Lower lobe of right lung (tissue), 2 donors: ENCODE measurements at places on chromosomes 7 and 10.

DNA sequence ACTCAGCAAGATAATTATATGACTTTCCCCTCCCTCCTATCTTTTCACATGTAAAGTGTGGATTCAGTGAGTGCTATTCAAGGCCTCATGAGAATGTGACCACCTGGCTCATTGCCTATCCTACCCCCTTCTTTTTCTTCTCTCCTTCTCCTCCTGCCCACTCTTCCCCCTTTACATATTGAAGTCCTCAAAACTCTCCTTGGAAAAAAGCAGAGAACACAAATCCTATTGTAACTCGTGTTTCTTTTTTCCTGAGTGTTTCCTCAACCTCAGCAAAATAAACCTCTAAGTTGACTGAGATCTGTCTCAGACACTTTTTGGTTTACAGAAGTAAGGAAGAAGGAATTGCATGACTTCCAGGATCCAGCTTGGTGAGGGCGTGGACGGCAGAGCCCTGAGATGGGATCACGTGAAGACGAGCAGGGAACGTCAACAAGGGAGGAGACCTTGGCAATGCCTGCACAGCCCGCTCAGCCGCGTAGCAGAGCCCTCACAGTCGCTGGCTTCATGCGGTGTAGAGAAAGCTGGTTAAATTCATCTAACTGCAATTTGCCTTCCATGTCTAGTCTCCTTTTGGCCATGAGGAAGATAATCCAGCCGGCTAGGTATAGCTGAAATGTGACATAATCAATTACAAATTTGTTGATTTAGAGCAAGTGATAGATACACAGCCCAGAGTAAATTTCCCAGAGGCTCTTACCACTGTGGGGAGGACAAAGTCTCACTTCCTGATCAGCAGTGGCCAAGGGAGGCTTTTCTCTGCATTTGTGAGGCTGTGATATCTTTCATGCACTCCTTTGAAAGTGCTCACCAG, 75.7 kb downstream of the LYZL2 start:
- no peaks in the 10 kb centered on the region for H3K27me3 ChIP-seq
- H3K27ac ChIP-seq = peak overlapping the region; percentile 83
- H3K4me1 ChIP-seq = peaks cover 37% of the 10 kb centered on the region
- no peaks in the 10 kb centered on the region for H3K36me3 ChIP-seq

DNA sequence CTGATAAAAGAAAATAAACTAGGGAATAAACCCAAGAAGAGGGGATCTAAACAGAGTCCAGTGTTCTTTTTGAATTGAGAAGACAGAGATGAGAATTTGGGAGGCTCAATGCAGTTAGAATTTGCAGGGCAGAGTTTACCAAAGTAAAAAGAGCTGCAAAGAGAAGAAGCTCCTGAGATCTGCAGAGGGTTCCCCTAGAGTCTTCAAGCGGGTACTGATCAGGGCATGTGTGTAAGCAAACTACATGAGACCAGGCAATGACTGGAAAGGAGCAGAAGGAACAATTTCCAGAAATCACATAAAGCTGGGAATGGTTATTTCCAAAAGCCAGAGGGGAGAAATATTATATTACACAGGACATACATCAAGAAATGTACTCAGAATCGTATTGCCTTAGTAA, 58.1 kb upstream of the TES start:
- no peak overlapping the region for H3K4me3 ChIP-seq
- H3K27me3 ChIP-seq = no peaks in the 10 kb centered on the region

DNA sequence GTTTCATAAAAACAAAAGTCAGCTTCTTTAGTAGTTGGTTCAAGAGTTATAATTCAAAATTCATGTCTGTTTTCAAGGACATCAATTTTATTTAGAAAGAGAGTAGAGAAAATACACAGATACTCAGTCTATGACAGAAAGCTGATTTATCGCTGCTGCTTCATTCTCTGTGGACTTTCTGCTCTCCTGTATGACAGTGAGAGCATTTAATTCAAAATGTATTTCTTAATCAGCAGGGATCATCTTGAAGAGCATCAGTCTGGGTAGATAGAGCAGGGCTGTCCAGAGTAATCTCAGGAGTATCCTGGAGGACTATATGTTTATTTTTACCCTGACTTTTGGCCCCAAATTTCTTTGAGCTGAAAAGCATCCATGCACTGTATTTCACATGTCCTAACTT, 1676.7 kb downstream of the REEP3 start:
- DNase-seq = no peak
- no peaks in the 10 kb centered on the region for H3K36me3 ChIP-seq
- no peak overlapping the region for H3K27ac ChIP-seq
- H3K4me1 ChIP-seq = no peaks in the 10 kb centered on the region
- no peak overlapping the region for H3K4me3 ChIP-seq

- no peak for DNase-seq
- no peaks in the 10 kb centered on the region for H3K4me1 ChIP-seq
- peaks cover 14% of the 10 kb centered on the region for H3K27me3 ChIP-seq
- H3K4me3 ChIP-seq = no peak overlapping the region
- H3K36me3 ChIP-seq = no peaks in the 10 kb centered on the region
These were observed 103.8 kb upstream of the GPR26 start for GRCh38 chr10:123562387-123562786.

- no peaks in the 10 kb centered on the region for H3K36me3 ChIP-seq
- peak within 1 kb of the TSS; percentile 84 for H3K27ac ChIP-seq
- peak within 1 kb of the TSS; percentile 59 for H3K4me3 ChIP-seq
- peaks cover 28% of the 10 kb centered on the region for H3K4me1 ChIP-seq
These were observed at the start of gene DENND2A for GRCh38 chr7:140640727-140641523. Gene DENND2A (minus strand): TSS chr7:140640813. CDS start chr7:140602397, 38,416 bp downstream.

DNA sequence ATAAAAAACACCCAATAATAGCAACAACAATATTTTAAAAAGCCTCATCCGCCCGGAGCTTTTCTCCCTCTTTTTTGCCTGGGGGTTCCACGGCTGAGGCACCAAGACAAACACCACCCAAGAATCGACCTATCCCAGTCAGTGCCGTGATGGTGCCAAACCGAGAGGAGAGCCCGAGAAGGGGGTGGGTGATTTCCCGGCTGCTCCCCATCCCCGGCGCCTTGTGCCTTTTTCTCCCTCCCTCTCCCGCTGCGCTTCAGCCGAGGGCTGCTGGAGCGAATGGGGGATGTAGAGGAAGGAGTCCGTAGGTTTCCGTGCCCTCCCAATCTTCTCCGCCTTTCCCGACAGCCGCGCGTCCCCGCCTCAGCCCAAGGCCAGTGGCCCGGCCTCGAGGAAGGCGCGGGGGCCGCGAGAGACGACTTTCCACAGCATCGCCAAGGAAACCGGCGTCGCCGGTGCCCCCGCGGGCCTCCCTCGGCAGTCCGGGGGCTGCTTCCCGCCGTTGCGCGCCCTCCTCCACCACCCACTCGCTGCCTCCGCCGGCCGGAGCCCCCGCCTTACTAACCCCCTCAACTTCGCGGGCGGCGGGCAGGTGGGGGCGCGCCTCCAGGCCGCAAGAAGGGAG, 1.3 kb downstream of the EGR2 start:
- H3K27me3 ChIP-seq = peaks cover 47% of the 10 kb centered on the region
- peaks cover 42% of the 10 kb centered on the region for H3K4me1 ChIP-seq
- peak; percentile 49 for DNase-seq
- peak overlapping the region; percentile 15 for H3K27ac ChIP-seq

DNA sequence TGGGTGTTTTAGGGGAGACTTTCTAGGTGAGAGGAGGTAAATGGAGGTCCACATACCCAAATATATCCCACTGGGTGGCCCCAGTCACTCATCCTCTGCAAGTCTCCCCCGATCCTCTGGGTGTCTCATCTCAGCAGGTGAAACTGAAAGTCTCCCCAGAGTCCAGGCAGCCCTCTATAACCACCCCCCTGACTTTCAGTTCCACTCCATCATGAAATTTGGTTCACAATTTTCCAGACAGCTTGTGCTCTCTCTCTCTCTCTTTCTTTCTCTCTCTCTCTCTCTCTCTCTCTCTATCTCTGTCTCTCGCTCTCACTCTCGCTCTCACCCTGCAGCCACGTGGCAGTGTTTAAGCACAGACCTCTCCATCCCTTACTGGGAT, 56.7 kb upstream of the ELN start:
- H3K27ac ChIP-seq = no peak overlapping the region
- H3K27me3 ChIP-seq = no peaks in the 10 kb centered on the region
- DNase-seq = no peak
- no peaks in the 10 kb centered on the region for H3K36me3 ChIP-seq
- no peak overlapping the region for H3K4me3 ChIP-seq
- H3K4me1 ChIP-seq = no peaks in the 10 kb centered on the region

GRCh38 chr10:27714349-27714748, 31.3 kb downstream of the MKX start:
- no peaks in the 10 kb centered on the region for H3K4me1 ChIP-seq
- H3K27me3 ChIP-seq = no peaks in the 10 kb centered on the region

GRCh38 chr10:108982159-108982558, 941.2 kb downstream of the XPNPEP1 start:
- no peaks in the 10 kb centered on the region for H3K4me1 ChIP-seq
- DNase-seq = no peak
- no peaks in the 10 kb centered on the region for H3K36me3 ChIP-seq
- H3K27ac ChIP-seq = no peak overlapping the region
- no peaks in the 10 kb centered on the region for H3K27me3 ChIP-seq

GRCh38 chr7:84647797-84648757, 453.5 kb upstream of the SEMA3A start:
- DNase-seq = no peak
- no peaks in the 10 kb centered on the region for H3K36me3 ChIP-seq
- no peaks in the 10 kb centered on the region for H3K4me1 ChIP-seq
- H3K27ac ChIP-seq = no peak overlapping the region
- H3K4me3 ChIP-seq = no peak overlapping the region

GRCh38 chr7:24756545-24757352, 515 bp downstream of the GSDME start:
- H3K4me1 ChIP-seq = peaks cover 9% of the 10 kb centered on the region
- peak overlapping the region; percentile 79 for H3K27ac ChIP-seq
- H3K36me3 ChIP-seq = no peaks in the 10 kb centered on the region

DNA sequence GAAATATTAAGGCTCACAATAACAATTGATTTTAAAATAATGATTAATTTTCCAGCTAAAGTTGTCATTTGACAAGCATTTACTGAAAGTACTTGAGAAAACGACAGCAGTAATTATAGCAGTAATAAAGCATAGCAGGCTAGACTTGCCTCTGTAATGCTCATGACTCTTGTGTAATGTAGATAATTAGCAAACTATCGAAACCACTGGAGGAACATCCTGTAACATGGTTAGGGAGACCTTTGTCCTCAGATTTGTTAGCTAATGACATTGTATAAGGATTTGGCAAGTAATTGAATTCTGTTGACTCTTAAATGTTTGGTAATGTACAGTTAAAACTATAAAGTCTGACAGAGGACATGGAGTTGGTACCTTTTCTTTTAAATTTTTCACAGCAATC, 24.8 kb downstream of the ARL4A start:
- no peak overlapping the region for H3K27ac ChIP-seq
- no peaks in the 10 kb centered on the region for H3K27me3 ChIP-seq
- H3K4me1 ChIP-seq = peaks cover 23% of the 10 kb centered on the region
- H3K4me3 ChIP-seq = no peak overlapping the region
- no peak for DNase-seq

DNA sequence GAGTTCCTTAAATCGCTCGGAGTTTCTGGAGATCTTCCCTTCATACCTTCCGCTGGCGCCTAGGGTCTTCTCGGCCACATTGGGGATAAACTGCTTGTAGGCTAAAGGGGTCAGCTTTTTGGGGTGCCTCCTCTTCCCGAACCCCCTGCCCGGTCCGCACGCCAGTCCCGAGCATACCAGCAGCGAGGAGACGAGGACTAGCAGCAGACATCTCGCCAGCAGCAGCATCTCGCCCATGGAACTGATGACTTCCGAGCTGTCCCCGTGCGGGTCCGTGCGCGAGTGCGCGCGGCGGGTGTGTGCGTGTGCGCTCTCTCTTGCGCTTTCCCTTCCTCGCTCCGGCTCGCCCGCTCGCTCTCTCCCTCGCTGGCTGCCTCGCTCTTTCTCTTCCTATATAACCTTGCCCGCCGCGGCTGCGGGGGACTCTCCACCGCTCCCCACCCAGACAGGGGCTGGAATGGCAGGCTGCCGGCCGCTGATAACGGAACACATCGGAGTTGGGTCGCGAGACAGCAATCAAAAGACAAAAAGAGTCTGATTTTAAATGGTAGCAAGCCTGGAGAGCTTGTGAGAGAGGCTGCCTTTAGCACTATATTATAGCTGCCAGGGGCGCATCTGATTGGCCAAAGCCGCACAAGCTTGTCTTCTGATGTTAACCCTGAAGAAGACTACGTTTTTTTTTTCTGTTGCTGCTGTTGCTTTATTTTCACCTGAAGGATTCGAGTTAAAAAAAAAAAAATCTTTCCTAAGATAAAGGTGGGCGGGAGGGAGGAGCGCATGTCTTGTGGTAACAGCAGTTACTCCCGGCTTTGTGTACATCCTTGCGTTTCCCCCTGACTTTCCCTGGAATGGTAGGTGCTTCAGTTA, at the start of gene SHH:
Gene SHH (minus strand): TSS at position 569 of the 867 bp plus-strand sequence. CDS start 341 bp downstream, at position 228.
- DNase-seq = peak; percentile 37
- peak within 1 kb of the TSS; percentile 35 for H3K4me3 ChIP-seq

DNA sequence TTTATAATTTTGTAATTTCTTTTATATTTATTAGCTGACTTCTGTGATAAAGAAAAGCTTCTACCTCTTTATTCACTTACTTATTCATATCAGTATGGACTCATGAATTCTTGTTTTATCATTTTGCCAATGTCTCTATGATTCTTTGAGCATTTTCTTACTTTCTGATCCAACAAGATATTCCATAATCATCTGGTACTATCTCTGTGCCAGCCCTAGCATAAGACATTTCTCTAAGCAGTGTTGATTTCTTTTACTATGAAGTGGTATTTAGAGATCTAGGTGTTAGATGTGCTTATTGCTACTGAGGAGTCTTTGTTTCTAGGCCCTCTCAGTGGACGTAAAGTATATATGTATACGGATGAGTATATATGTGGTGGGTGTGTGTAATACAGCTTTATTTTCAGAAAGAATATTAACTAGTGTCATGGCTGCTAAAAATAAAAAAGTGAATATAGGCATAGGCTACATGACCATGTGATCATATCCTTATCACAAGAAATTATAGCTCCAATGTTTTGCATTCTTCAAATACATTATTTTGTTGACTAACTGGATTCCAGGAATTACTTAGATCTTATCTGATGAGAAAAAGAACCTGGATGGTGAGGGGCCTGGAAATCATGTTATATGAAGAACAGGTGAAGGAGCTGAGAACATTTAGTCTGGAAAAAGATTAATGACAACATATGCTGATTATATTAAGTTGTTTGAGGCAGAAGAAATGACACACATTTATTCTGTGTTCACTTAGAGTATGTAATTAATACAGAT, 13.1 kb downstream of the PHTF2 start:
- H3K27me3 ChIP-seq = no peaks in the 10 kb centered on the region
- no peaks in the 10 kb centered on the region for H3K36me3 ChIP-seq
- no peak overlapping the region for H3K27ac ChIP-seq

GRCh38 chr10:121570315-121570714, 27.9 kb downstream of the FGFR2 start:
- H3K27me3 ChIP-seq = no peaks in the 10 kb centered on the region
- H3K4me1 ChIP-seq = no peaks in the 10 kb centered on the region
- H3K4me3 ChIP-seq = no peak overlapping the region
- DNase-seq = no peak
- no peaks in the 10 kb centered on the region for H3K36me3 ChIP-seq

- no peak overlapping the region for H3K4me3 ChIP-seq
- H3K27ac ChIP-seq = no peak overlapping the region
- no peaks in the 10 kb centered on the region for H3K27me3 ChIP-seq
- no peaks in the 10 kb centered on the region for H3K36me3 ChIP-seq
- no peak for DNase-seq
- H3K4me1 ChIP-seq = no peaks in the 10 kb centered on the region
These were observed 972.5 kb downstream of the CNTNAP2 start for GRCh38 chr7:147089051-147089461.

- no peaks in the 10 kb centered on the region for H3K27me3 ChIP-seq
- H3K4me1 ChIP-seq = no peaks in the 10 kb centered on the region
- H3K27ac ChIP-seq = no peak overlapping the region
- H3K36me3 ChIP-seq = peaks cover 76% of the 10 kb centered on the region
- no peak overlapping the region for H3K4me3 ChIP-seq
These were observed 262.7 kb downstream of the CELF2 start for GRCh38 chr10:11280187-11280932.
